Activated CD4-positive, CD25-positive, alpha-beta regulatory T cell (primary cell): ENCODE measurements at places on chromosomes 5 and 9.

DNA sequence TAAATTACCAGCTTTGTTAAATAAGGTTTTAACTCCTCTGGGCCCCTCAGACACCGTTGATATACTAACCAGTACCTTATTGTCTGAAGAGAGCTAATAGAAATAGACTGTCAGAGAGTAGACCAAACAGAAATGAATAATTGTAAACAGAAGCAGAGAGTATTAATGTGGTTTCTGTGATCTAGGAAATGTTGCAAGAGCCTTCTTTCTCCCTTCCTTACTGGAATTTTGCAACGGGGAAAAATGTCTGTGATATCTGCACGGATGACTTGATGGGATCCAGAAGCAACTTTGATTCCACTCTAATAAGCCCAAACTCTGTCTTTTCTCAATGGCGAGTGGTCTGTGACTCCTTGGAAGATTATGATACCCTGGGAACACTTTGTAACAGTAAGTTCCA lies 5.1 kb downstream of the TYRP1 start:
- no peak for DNase-seq

DNA sequence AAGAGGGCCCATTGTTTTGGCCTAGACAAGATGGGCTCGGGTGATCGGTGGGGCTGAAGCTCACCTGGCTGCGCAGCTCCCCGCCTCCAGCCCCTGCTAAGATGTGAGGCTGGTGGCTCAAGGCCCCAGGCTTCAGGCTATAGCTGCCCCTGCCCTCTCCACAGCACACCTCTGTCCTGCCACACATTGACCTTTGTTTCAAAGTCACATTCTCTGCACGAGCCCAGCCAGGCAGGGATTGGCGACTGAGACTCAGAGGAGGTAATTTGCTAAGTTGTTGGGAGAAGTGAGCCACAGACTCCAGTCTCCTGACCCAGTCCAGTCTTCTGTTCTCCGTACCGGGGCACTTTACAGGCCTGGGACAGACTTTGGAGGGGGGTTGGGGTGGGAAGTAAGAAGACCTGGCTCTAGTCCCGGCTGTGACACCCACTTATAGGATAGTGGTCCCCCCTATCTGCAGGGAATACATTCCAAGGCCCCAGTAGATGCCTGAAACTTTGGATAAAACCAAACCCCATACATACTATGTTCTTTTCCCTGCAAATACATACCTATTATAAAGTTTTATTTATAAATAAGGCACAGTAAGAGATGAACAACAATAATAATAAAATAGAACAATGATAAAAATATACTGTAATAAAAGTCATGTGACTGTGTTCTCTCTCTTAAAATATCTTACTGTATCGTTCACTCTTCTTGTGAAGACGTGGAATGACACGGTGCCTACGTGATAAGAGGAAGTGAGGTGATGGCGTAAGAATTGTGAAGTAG lies 13.3 kb downstream of the PDGFRB start:
- no peak for DNase-seq

- DNase-seq = no peak
These were observed 94.5 kb downstream of the TMC1 start for GRCh38 chr9:72615931-72616330.

DNA sequence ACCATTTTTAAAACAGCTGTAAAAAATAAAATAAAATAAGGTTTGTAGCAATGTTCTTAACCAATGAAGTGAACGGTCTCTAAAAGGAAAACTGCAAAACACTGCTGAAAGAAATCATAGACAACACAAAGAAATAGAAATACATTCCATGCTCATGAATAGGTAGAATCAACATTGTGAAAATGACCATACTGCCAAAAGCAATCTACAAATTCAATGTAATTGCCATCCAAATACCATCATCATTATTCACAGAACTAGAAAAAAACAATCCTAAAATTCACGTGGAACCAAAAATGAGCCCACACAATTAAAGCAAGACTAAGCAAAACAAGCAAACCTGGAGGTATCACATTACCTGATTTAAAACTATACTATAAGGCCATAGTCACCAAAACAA lies 67.6 kb upstream of the RGMB start:
- DNase-seq = no peak

DNA sequence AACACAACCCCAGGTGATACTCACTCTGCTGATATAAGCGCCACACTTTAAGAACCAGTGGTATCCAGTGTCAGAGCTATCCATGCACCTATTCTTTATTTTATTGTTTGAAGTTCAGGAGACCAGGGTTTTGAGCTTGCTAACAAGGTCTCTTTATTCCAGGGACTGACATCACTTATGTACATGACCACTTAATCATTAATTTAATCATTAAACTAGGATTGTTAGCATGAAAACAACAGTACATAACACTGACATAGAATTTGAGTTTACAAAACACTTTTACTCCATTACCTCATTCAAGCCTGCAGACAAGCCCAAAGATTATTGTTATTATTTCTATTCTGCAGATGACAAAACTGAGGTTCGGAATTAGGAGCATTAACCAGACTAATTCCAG lies 151.4 kb upstream of the IQGAP2 start:
- no peak for DNase-seq

- DNase-seq = no peak
These were observed 976.6 kb upstream of the SEMA6A start for GRCh38 chr5:117551236-117551635.
